ENCODE measurements at places on chromosomes 5 and 9.

GRCh38 chr5:97752871-97753270 lies 569.8 kb upstream of the RIOK2 start:
- DNase-seq: no peak

GRCh38 chr5:33855396-33855795 lies 36.4 kb downstream of the ADAMTS12 start:
- no peak for DNase-seq

DNA sequence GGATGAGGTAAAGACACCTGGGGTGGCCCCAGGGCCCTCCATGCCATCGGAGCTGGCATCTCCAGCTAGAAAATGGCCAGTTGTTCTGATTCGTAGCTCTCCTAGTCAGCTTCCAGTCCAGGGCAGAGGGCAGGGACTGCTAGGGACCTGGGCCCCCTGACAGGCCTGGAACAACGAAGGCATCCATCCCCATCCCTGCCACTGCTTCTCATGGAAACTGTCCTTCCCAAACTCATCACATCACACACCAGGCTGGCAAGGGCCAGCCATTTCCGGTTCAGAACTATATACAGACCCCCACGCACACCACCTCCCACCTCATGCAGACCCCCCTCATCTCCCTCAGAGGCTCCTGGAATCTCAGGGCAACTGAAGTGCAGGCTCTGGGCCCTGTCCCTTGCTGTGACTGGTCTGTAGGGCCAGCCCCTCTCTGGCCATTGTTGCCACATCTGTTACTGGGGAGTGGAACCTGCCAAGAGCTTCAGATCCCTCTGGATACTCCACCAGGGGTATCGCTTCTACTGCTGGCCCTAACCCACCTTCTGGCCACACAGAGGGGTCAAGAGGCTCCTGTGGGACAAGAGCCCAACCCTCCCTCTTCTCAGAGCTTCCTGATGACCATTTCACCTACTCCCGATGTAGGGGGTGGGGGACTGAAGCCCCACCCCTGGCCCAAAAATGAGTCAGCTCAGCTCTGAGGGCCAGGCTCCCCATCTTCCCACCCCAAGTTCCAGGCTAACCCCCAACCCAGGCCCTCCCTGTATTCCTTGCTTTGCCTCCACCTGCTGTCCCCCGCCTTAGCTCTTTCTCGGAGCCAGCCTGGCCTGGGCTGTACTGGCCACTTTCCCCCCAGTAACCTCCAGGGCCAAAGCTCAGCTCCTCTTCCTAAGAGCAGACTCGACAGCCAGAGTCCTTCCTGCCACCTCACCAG lies 1.2 kb upstream of the MZB1 start:
- no peak for DNase-seq

DNA sequence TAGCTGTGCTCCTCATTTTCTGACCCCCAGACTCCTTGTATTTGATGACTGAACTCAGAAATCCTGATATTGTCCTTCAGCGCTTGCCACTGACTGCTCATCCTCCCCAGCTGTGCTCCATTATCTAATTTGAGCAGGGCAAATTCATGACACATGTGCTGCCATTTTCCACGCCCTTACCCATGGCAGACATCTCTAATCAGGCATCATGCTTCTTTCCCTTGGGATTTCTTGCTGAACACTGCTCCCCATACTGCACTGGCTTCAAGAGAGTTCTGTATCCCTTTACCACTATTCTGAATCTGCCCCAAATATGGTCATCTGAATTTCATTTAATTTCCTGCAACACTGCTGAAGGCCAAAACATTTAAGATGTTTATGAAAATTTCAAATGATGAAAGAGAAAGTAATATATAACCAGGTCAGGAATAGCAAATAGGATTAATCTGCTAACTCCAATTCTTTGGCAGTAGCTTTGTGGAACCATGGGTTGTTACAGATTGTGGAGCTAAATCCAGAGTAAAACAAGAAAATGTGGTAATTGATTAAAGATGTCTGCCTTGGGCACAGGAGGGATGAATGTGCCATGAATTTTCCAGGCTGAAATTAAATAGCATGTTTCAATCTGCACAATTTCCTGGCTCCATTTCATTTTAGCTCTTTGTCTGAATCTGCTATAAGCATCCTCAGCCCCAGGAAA lies 93.6 kb downstream of the CYFIP2 start:
- no peak for DNase-seq

DNA sequence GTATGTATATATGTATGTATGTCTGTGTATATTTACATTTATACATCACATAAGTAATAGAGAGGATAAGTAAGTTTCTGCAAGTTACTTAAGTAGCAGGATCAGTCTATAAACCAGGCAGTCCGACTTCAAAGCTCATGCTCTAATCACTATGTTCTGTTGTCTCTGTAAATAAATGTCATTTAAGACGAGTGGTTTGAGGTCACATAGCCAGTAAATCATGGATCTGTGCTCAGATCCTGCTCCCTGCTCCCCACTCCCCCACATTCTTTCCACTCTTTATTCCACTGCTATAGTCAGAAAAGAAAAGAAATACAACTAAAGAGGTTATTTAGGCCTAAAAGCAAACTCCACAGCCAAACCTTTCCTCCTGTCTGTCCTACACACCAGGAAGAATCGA lies 90.4 kb downstream of the SERINC5 start:
- DNase-seq: no peak

GRCh38 chr5:151688436-151688835 lies 1.7 kb upstream of the SPARC start:
- no peak for DNase-seq

GRCh38 chr5:106986006-106986405 lies 684.7 kb downstream of the EFNA5 start:
- DNase-seq: no peak

DNA sequence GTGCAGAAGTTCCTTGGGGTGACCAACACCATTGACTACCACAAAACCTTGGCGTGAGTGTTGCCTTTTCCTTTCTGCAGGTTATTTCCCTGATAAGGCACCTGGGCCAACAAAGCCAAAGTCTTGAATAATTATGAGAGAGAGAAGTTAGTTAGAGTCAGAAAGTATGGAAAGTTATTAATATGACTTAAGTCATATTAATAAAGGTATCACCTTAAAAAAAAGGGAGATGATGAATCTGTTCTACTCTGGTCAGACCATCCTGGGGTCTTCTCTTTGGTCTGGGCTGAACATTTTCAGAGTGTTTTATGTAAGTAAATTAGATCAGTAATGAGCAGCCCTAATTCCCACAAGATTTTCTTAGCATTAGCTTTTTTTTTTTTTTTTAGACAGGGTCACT lies 41.8 kb downstream of the NDST1 start:
- DNase-seq: no peak

DNA sequence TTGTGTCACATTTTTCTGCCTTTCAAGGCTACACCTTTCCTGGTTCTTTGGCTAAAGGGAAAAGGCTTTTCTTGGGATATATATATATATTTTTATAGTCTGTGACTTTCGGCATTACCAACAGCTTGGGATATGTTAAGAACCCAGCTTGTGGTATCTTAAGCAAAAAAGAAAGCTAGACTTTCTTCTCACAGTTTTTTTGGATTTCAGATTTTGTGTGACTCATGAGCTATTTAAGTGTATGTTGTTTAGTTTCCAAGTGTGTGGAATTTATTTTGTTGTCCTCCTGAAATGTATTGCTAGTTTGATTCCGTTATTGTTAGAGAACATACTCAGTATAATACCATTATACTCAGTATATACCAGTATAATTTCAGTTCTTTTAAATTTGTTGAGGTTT lies 64.8 kb downstream of the ERCC6L2 start:
- DNase-seq: no peak

GRCh38 chr5:128273736-128274135 lies 190.2 kb downstream of the SLC12A2 start:
- DNase-seq: no peak
